ENCODE measurements at places on chromosomes 5 and 9.

DNA sequence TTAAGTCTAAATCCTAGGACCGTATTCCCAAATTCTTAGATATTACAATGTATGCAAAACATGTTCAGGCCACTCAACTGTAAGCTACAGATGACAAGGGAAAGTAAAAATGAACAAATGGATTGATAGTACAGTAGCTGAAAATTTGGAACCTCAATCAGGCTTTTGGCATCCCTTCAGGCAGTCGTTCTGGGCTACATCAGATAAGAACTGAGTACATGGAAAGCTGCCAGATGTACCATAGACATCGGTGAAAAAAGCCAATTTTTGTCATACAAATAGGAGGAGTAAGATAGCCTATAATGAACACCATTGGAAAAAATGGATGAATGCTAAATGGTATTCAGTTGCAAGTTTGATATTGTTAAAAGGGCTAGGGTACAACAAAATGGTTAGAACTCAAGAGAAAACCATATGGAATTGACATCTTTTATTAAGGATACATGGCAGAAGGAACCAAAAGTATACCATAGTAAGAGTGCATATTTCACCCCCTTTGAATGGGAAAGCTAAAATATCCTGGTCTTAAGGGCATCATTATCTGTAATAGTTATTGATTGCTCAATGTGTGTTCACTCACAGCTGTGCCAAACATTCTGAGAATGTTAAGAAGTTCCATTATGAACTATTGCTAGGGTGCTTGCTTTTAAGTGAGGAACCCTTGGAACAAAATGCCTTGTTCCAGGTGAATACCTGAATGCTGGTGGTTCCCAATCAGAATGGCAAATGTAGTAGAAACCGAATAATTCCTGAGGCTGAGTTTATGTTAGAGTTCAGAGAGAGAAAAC, 86.4 kb downstream of the NR3C1 start:
- DNase-seq = no peak

DNA sequence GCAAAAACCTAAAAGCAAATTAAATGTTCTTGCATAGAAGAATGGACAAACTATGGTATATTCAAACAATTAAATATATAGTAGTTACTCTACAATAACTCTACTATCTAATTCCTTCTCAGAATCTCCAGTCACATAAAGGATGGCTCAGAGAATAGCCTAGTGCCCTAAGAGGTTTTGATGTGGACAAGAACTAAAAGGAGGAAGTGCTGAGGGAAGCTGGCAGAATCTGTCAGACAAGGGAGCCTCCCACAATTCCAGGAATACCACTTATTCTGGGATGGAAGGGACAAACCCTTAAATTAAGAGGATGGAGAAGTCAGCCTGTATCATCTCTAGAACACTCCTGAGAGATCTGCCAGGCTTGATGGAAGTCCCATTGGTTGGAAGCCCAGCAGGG, 30.4 kb downstream of the TNFSF8 start:
- DNase-seq = no peak

- DNase-seq = no peak
Observed at GRCh38 chr9:78325846-78326360, 29.0 kb downstream of the PSAT1 start.

- DNase-seq = no peak
Observed at GRCh38 chr5:154296525-154297159, 106.1 kb downstream of the GALNT10 start.

DNA sequence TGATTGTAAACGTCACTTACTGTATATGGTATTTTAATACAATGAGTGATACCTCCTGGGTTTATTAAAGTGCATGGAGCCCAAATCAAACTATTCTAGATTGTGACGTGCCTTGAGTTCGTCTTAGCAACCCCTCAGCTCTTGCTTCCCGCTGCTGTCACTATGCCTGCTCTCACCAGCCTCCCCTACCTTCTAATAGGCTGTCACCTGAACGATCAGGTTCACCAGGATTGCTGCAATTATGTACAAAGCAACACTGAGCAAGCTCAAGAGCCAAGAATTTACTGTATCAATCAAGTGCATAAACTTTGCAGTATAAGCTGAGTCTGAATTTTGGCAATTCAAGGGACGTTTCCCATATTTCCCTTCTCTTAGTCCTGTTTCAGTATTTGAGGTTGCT, 3.0 kb downstream of the LECT2 start:
- no peak for DNase-seq

DNA sequence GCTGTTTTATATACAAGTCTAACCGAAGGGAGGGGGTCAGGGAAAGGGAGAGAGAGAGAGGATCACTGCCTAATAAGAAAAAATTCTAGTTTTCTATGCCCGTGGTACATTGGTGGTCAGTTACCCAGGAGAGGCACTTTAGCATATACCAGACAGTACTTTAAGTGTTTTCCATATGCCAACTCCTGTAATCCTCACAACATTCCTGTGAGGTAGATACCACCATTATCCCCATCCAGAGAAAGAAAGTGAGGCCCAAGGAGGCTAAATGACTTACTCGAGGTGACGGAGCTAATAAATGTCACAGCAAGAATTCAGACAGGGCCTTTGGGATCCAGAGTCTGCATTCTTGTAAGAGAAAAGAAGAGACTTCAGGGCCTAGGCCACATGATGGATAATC, 161.8 kb downstream of the NTRK2 start:
- DNase-seq = no peak

DNA sequence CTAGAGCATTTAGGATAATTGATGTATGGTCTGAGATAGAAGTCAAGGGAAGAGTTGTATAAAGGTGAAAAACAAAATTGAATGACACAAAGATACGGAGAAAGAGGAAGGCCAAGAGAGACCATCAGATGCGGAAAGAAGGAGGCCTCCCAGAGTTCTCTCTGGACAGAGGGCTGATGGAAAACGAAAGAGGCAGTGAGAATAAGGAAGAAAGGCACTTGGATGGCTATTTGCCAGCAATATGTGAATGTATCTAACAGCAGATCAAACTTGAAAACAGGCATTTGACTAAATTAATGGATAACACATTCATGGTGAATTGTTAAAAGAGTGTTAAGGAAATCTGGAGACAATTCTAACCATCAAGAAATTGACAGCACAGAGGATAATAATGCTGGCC, 2.4 kb upstream of the DOCK8 start:
- no peak for DNase-seq

Data from smooth muscle cell of the brain vasculature (primary cell).